AG04450 (cell line): ENCODE measurements at places on chromosomes 7 and 10. TPM values are rescaled to one million over a fixed set of nuclear protein-coding genes. Genes with fewer than 3 reads are reported as not detected.

PHKG1 gene
- 0.20 and 0.26 TPM in 2 replicates for polyA plus RNA-seq

- no peak for DNase-seq
Measured at GRCh38 chr10:48944171-48944570, 4.5 kb upstream of the LRRC18 start.

DNA sequence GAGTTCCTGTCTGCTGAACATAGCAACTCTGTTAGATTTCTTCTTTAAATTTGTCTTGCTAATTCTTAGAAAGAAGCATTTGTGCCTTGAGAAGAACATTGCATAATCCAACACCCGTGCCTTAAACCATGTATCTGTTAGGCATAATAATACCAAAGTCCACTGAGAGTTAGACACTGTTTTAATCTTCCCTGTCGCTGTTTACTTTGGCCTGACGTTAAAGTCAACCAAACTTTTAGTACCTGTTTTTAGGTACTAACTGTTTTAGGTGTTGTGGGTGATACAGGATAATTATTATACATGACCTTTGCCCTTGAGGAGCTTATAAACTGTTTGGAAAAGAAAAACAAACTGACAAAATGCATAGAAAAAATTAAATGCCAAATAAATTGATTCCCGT lies 43.6 kb downstream of the KLHDC10 start:
- DNase-seq, result no peak

- DNase-seq, result no peak
Measured at GRCh38 chr10:60954035-60954434, 10.1 kb upstream of the RHOBTB1 start.

DNA sequence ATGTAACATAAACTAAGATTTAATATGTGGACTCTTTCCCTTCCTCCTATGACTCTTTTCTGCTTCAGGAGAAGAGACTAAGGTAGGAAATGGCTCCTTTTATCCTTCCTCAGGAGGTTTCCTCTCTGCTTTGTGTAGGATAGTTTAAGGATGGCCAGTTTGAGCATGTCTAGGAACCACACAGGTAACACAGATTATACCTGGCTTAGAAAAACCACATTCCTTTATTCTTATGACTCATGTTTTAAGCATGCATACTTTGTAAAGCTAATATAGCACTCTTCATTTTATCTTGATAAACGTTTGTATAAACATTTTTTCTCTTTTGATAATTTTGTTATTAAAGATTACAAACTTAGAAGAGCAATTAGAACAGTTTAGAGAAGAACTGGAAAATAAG lies 57.8 kb downstream of the CYP51A1 start:
- DNase-seq, result no peak
